ENCODE measurements at places on chromosomes 7 and 10.

- no peak for DNase-seq
Measured at GRCh38 chr7:30618961-30619360, 24.3 kb downstream of the GARS1 start.

- no peak for DNase-seq
Measured at GRCh38 chr10:69842020-69842419, 40.3 kb downstream of the COL13A1 start.

DNA sequence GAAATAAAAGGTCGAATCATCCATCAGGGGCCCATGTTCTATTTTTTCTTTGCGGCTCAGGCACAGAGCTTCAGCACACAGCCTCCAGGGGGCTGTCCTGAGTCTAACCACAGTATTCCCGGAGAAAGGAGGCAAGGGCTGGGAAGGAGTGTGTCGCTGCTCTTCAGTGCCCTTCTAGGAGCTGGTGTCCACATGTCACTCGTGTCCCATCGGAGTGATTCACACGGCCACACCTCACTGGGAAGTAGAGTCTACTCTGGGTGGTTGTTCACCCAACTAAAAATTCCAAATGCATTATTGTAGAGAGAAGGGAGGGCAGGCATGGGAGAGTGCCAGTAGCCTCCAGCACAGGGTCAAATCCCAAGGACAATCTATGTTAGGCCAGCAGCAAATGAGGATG, 114.8 kb upstream of the LANCL2 start:
- peak; percentile 30 for DNase-seq

GRCh38 chr7:82631998-82632397, 188.4 kb upstream of the CACNA2D1 start:
- DNase-seq: no peak

GRCh38 chr7:30708412-30708811, 26.2 kb upstream of the CRHR2 start:
- DNase-seq: no peak
